ENCODE measurements at places on chromosomes 16 and 17. TPM values are rescaled to one million over a fixed set of nuclear protein-coding genes. Genes with fewer than 3 reads are reported as not detected.

Gene HLF
- total RNA-seq, result 0.91 TPM

Gene ATP2A1
- total RNA-seq, result 1.6 TPM

Gene C16orf54
- 65.4 TPM for total RNA-seq

Gene TBC1D3H
- not detected for total RNA-seq

Gene AGRP
- not detected for total RNA-seq

Gene CA10
- not detected for total RNA-seq

Gene MYOCD
- not detected for total RNA-seq

Gene PPY
- total RNA-seq, result not detected

Gene ABCC6
- not detected for total RNA-seq

Gene HASPIN
- total RNA-seq, result 26.9 TPM

Gene CES4A
- total RNA-seq, result 39.6 TPM

Gene NOXO1
- 0.25 TPM for total RNA-seq

Gene LDHD
- 0.34 TPM for total RNA-seq

Gene CCR7
- 111 TPM for total RNA-seq

Gene DOK4
- total RNA-seq, result 1.4 TPM

Gene TBKBP1
- total RNA-seq, result 1.2 TPM

Gene NPW
- total RNA-seq, result 0.70 TPM

Gene NPB
- 0.11 TPM for total RNA-seq

Gene AARSD1
- total RNA-seq, result 52.2 TPM

Gene CACNA1H
- total RNA-seq, result 0.32 TPM

Gene MMP25
- total RNA-seq, result 75.1 TPM

Gene PYDC1
- not detected for total RNA-seq

Gene POLG2
- total RNA-seq, result 34.3 TPM

Gene FLII
- total RNA-seq, result 272 TPM

Gene KRTAP2-2
- total RNA-seq, result not detected

Gene CRHR1
- total RNA-seq, result not detected

Gene BEAN1
- not detected for total RNA-seq

Gene GNPTG
- 34.6 TPM for total RNA-seq

Gene USP31
- 6.8 TPM for total RNA-seq

Gene SPNS3
- total RNA-seq, result 10.6 TPM

Gene CCL18
- total RNA-seq, result not detected

Gene CENPT
- 54.2 TPM for total RNA-seq

Gene EPOP
- total RNA-seq, result 7.3 TPM

Gene KRT33B
- not detected for total RNA-seq

Gene MYH13
- total RNA-seq, result not detected

Gene ADAMTS18
- total RNA-seq, result not detected

Gene CHST4
- total RNA-seq, result not detected

Gene CLDN6
- total RNA-seq, result not detected

Gene CHST5
- not detected for total RNA-seq

Gene C16orf92
- not detected for total RNA-seq

Gene MAP2K3
- total RNA-seq, result 58.0 TPM

Gene PPP1R27
- total RNA-seq, result not detected

Gene NPIPB12
- 87.8 TPM for total RNA-seq

Gene ACSM5
- total RNA-seq, result not detected

Gene CD300H
- not detected for total RNA-seq

Gene VMO1
- total RNA-seq, result 0.27 TPM

Gene MPDU1
- 79.6 TPM for total RNA-seq

Gene SEPTIN1
- total RNA-seq, result 326 TPM

Gene ATP6V0A1
- total RNA-seq, result 7.8 TPM

Gene CCL7
- total RNA-seq, result not detected

Gene MILR1
- 1.2 TPM for total RNA-seq

Gene CEP131
- 13.7 TPM for total RNA-seq

Gene HSPB9
- not detected for total RNA-seq

Gene ABCC11
- 0.05 TPM for total RNA-seq
